ENCODE measurements at places on chromosomes 7 and 10.
A peak's percentile ranks its signal among the peaks of the same experiment; 100 is the strongest.

GRCh38 chr10:31319602-31320549 lies 860 bp downstream of the ZEB1 start:
- peak; percentile 74 for DNase-seq

- no peak for DNase-seq
Observed at GRCh38 chr7:127689194-127689772, 37.3 kb downstream of the SND1 start.

GRCh38 chr10:78997635-78998618 lies 70.8 kb upstream of the ZMIZ1 start:
- no peak for DNase-seq

- DNase-seq: no peak
Observed at GRCh38 chr10:7185367-7185690, 225.5 kb downstream of the SFMBT2 start.
